Activated CD4-positive, alpha-beta T cell treated with anti-CD3 and anti-CD28 coated beads, Interleukin-2, amount 50 U/mL, for 24 hours (primary cell): ENCODE measurements at places on chromosomes 2 and 18.

DNA sequence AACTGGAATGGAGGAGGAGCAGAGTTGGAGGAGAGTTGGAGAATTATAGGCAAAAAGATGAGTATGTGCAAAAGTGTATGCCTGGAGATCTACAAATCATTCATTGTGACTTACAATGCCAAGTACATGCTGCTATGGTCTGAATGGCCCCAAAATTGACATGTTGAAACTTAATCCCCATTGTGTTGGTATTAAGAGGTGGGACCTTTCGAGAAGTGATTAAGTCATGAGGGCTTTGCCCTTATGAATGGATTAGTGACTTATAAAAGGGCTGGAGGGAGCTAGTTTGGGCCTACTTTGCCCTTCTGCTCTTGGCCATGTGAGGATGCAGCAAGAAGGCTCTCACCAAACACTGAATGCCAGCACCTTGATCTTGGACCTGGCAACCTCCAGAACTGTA is 6.3 kb upstream of the RBMS1 start:
- DNase-seq: no peak

GRCh38 chr18:45588376-45589355 is 26.6 kb upstream of the SLC14A2 start:
- no peak for DNase-seq

DNA sequence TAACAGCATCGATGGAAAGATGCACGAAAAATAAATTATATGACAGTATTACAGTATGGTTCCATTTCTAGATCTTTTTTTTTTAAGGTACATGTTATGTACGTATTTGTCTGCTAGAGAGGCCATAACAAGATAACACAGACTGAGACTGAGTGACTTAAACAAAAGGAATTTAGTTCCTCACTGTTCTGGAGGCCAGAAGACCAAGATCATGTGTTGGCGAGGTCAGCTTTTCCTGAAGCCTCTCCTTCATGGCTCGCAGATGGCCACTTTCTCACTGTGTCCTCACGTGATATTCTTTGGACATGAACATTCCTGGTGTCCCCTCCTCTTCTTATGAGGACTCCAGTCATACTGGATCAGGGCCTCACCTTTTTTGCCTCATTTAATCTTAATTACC is 177.4 kb downstream of the CAPN13 start:
- DNase-seq: no peak

DNA sequence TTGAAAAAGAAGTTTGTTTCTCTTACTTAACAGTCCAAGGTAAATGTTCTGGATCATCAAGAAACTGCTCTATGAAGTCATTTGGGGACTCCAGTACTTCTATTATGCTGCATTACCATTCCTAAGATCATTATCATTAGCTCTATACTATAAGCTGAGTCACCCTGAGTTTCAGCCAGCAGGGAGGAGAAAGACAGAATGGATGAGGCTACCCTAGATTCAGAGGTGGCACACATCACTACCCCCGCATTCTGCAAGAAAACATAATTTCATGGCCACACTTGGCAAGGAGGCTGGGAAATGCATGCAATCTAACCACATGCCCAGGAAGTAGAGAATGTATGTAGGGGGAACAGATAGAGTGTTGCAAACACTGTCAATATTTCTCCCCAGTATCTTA is 16.6 kb upstream of the LNPK start:
- DNase-seq: no peak

- no peak for DNase-seq
These were observed 22.6 kb downstream of the GREB1L start for GRCh38 chr18:21264651-21265050.

GRCh38 chr2:15636972-15637785 is 45.5 kb downstream of the DDX1 start:
- DNase-seq: peak; percentile 39

- DNase-seq: no peak
These were observed 3.6 kb upstream of the DLX2 start for GRCh38 chr2:172106108-172106961.

GRCh38 chr2:165837122-165837521 is 43.1 kb upstream of the GALNT3 start:
- no peak for DNase-seq

DNA sequence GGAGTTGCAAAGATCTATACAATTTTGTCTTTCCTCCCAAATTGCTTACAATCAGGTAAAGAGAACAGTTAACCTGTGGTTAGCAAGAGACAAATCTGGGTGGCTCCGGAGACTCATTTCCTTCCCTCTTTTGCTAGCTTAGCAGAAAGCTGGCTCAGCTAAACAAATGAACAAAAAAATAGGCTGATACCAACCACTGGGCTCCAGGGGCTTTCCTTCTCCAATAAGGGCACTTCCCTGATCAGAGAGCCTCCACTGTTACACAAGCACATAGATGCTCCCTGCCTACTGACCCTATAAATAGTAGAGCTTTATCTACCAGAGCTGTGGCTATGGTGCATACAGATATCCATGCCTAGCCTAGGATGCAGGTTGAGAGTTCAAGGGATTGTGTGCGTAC is 90.1 kb upstream of the ARL5A start:
- DNase-seq: no peak

DNA sequence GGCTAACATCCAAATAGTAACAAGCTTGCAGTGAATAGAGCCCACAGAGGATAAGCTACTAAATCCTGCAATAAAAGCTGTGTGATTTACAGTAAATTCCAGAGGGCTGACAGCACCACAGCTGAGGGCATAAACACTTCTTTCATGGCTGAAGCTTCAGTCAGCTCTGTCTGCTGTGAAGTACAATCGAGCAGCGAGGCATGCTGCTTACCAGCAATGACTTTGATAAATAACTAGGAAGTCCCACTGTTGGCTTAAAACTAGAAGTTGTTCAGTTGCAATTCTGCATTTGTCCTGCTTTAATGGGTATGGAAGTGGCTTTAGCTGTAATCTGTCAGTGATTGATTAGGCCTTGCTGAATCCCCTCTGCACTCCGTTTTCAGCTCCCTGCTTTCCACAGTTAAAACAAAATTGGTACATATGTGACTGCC is 65.2 kb upstream of the FIGN start:
- no peak for DNase-seq

- no peak for DNase-seq
These were observed 13.7 kb downstream of the KANSL1L start for GRCh38 chr2:210157526-210157925.
